ENCODE measurements at places on chromosomes 1 and 21. TPM values are rescaled to one million over a fixed set of nuclear protein-coding genes. Genes with fewer than 3 reads are reported as not detected.

The CCT8 gene
- polyA plus RNA-seq, result 259 TPM

The SEC16B gene
- polyA plus RNA-seq, result 3.2 TPM

The KPNA6 gene
- 34.6 TPM for polyA plus RNA-seq

The SLAMF7 gene
- polyA plus RNA-seq, result 0.77 TPM

The OPRD1 gene
- polyA plus RNA-seq, result 0.18 TPM

The LYPD8 gene
- polyA plus RNA-seq, result not detected

The PTPN7 gene
- polyA plus RNA-seq, result 1.0 TPM

The CYP4A22 gene
- polyA plus RNA-seq, result 0.06 TPM

The BMP8B gene
- polyA plus RNA-seq, result 2.3 TPM

The STYXL2 gene
- 0.60 TPM for polyA plus RNA-seq

The TPTE gene
- not detected for polyA plus RNA-seq

The IL20 gene
- polyA plus RNA-seq, result not detected

GRCh38 chr1:184854496-184855140 lies 100.0 kb upstream of the EDEM3 start:
- no peak for DNase-seq

DNA sequence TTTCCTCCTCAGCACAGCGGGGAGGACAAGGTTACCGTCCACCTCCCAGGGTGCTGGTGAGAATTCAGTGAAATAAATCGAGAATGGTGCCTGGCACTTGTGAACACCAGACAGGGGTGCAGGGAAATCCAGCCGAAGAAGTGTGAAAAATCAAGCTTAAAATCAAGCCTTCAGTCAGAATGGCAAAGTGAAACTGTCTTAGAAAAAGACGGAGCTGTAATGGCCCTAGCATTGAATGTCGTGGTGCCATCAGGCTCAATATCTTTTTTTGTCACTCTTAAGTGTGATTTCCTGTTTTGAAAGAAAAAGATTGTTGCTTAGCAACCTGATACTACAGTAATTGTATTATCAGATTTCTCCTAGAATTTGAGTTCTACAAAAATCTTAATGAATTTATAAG lies 22.1 kb downstream of the EDARADD start:
- DNase-seq, result no peak

DNA sequence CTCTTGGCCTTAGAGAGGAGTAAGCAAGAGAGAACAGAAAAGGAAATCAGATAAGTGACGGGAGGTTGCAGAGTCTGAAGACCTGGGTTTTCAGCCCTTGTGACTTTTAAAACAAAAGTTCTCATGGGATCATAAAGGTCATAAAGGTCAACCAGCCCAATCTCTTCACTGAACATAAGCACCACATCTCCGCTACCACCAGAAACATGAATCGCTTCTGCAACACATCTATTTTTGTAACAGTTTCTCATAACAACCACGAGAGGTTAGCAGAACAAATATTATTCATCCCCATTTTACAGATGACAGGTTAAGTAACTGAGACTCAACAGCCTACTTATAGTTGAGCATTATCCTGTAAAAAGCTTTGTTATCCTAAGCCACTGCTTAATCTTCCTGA lies 5.9 kb downstream of the TRAPPC3 start:
- DNase-seq, result no peak

DNA sequence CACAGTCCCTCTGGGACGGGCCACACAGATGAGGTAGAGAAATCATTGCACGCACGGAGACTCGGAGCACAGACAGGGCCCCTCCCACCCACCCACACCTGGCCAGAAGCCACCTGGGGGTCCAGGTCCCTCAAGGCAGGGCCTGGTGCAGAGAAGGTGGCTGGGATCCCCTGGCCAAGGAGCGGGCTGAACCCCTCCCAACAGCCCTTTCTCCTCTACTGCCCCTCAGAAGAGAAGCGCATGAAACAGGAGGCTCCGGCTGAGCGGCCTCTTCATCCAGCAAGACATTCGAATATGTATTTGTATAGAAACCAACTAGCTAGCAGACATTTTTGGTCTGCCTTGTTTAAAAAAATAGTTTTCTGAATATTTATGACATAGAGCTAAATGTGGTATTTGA lies 29.0 kb downstream of the WNT9A start:
- no peak for DNase-seq

DNA sequence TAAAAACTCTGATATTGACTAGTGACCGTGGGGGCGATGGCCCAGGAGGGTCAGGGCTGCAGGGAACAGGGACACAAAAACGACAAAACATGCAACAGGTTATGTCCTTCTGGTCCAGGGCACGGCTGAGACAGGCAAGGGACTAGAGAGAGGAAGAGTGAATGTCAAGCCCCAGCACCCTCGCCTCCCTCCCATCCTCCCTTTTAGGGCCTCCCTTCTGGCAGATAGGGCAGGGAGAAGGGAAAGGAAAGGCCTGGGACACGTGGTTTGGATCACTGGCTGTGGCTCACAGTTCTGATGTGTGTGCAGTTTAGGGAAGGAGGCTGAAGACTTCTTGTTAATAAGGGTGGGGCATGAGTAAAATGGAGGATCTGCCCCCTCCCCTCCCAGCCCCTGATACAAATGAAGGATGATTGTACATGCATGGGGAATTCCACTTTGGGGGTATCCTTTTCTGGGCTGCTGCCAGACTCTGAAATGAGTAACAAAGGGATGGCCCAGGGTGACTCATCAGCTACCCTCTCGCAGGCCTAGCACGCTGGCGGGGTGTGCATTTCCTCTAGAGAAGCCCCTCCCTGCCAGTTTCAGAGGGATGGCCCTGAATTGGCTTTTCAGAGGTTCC lies 14.2 kb downstream of the CAPN2 start:
- DNase-seq, result no peak

DNA sequence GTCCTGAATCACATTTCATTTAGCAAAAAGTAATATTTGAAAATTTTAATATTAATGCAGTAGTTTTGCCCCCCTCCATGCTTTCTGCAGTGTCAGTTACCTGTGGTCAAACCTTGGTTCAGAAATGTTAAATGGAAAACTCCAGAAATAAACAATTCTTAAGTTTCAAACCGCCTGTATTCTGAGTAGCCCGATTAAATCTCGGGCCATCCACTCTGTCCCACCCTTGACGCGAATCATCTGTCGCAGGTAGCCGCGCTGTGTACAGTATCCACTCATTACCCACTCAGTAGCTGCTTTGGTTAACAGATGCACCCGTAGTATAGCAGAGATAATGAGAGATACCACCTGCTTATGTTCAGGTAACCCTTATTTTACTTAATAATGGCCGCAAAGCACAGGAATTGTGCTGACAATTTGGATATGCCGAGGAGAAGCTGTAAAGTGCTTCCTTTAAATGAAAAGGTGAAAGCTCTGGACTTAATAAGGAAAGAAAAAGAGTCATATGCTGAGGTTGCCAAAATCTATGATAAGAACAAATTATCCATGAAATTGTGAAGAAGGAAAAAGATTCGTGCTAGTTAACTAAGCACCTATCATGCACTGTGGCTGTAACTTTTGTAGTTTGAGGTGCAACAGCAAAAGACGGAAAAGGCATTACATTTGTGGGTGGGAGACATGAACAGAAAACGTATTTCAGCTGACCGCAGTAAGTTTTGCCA lies 889 bp upstream of the SCYL3 start:
- no peak for DNase-seq

DNA sequence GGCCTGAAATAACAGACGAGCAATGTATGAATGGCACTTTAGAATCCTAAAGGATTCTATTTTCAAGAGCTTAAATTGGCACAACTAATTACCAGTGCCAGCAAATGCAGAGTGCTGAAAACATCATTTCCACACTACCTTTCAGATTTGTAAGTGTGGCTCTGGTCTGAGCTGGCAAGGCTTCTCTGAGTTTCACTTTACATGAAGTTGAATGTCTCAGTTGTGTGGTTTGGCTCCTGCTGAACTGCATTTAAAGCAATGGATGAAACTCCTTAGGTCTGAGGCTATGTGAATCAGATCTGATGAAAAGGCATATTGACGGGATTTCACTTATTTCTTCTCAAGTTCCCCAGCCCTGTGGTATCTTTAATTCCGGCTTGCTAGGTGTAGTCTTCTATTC lies 114.8 kb upstream of the PTGFR start:
- no peak for DNase-seq

DNA sequence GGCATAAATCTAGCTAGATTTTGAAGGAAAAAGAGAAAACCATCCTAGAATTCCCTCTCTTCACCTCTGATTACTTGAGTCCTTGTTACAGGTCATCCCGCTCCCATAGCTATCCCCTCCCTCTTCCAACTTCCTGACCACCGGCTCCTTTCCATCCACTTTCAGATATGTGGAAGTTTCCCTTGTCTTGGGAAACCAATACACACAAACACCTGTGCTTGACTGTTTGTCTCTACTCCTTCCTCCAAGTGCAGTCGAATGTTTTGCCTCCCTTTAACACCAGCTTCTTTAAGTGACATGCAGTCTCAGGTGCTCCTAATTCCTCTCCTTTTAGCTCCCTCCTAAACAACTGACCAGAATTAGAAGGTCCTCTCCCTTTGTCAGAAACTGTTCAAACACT lies 70.0 kb downstream of the PTGER3 start:
- no peak for DNase-seq

- DNase-seq, result no peak
Observed at GRCh38 chr21:18950045-18950740, 546.6 kb upstream of the TMPRSS15 start.

DNA sequence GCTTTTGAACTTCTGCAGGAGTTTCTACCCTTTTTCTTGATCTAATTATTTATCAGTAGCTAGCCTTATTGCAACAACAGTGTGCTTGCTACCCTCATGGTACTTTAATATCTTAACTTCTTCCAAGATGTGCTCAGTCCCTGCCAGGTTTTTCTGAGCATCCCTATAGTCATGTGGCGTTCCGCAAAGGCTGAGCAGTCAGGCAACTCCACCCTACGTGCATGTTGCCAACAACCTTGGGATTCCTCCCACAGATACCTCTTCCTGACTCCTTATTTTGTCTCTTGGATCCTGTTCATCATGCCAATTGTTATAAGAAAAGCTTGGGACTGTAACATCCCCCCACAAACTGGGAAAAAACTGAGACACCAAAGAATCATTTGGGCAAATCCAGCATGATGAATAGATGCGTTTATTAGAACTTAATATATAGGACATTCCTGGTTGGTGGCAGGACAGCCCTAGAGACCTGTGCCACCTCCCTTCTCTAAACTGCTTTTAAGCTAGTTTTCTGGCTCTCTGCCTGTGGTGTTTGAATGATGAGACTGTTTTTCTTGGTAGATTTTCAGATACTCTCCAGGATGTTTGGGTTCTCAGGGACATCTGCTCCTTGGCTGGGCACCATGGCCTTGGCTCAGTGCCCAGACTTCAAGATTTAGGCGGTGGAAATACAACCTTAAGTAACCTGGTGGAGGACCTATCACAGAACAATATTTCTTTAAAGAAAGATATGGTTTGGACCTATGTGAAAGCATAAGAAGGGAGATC lies 27.1 kb upstream of the KCTD3 start:
- DNase-seq, result no peak

DNA sequence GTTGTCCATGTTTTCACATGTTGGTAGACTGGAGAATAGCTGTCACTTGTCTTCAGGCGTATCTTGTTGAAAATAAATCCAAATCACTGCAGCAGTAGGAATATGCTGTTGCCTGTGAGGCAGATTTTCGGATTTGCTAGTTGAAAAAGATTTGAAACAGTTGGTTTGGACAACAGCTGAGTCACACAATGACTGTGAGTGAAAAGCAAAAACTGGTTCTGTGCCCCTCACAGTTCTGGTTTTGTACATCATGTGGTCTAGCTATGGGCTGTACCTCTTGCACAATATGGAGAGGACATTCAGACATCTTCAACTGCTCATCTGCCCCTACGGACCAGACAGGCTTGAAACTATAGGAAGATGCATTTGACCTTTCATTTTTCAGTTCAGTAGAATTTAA lies 1.8 kb downstream of the ARF1 start:
- DNase-seq, result no peak

DNA sequence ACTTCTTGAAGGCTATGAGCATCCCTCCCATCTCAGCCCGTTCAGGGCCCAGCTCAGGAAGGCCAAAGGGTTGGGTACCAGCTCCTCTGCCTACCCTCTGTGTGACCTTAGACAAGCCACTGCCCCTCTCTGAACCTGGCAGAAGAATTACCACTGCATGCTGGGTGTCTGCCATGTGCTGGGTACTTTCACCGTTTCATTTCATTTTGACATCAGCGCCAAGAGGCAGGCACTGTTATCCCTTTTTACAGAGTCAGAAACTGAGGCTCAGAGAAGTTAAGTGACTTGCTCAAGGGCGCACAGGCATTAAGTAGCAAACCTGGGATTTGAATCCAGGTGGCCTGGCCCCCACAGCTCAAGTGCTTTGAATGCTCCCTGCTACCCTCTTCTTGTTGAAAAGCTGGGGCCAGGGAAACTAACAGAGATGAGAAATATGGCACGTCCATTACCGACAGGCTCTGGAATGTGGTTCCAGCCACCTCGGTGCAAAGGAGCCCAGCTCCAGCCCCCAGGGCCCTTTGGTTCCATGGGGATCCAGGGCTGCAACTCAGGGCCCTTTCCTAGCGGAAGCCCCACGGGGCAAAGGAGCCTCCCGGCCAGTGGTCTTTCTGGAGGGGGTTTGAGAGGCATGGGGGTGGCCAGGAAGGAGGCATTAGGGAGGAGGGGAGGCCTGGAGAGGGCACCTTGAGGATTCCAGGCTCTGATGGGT lies 6.5 kb downstream of the TMEM82 start:
- DNase-seq, result no peak

- DNase-seq, result no peak
Observed at GRCh38 chr1:57910782-57911181, 486.9 kb upstream of the DAB1 start.

GRCh38 chr1:176178316-176178715 lies 28.8 kb downstream of the COP1 start:
- no peak for DNase-seq

- no peak for DNase-seq
Observed at GRCh38 chr1:201448990-201449389, 20.0 kb downstream of the PHLDA3 start.

- no peak for DNase-seq
Observed at GRCh38 chr1:23559985-23560741, 862 bp upstream of the ID3 start.

DNA sequence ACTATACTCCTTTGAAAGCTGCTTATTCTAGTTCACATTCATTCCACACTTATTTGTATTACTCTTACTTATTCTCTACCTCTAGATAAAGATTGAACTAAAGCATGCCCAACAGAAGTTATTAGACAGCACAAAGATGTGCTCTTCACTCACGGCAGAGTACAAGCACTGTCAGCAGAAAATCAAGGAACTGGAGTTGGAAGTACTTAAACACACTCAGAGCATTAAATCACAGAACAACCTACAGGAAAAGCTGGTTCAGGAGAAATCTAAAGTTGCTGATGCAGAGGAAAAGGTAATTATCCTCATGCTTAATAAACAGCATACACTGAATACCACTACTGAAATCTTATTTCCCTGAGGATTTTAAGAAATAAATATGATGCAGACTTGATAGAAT lies 81.3 kb upstream of the PPIH start:
- DNase-seq, result no peak

DNA sequence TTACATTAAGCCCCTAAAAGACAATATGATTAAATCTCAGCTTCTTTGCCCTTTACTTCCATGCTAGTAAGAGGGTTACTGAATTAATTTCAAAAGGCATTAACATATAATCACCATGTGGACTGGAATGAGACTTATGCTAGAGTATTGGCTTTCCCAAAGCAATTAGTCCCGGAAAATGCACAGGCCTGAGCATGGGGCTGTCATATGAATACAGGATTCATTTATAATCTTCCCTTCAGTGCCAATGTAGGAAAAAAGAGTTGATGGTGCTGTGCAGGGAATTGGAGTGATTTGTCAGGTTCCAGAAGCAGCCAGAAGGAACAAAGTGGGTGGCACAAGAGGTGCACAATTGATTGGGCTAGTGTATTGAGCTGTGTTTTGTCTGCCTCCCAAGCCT lies 199.0 kb upstream of the L1TD1 start:
- no peak for DNase-seq

All from left lung (tissue), 14 donors.